ENCODE measurements at places on chromosomes 4 and X. TPM values are rescaled to one million over a fixed set of nuclear protein-coding genes. Genes with fewer than 3 reads are reported as not detected.
A peak's percentile ranks its signal among the peaks of the same experiment; 100 is the strongest.

DNA sequence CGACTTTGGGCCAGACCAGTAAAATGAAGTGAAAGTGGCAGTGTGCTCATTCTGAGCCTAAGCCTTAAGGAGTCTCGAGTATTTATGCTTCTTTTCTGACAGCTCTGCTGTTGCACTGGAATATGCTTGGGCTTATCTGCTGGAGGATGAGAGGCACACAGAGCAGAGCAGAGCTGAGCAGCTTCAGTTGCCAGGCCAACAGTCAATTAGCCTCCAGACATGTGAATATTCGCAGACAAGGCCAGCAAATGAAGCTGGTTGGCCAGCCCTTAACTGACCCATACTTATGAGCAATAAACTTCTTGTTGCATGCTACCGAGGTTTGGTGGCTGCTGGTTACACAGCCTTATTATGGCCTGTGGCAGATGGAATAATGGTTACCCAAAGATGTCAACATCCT, 203.0 kb upstream of the GEMIN8 start:
- DNase-seq: no peak

- no peak for DNase-seq
Observed at GRCh38 chr4:38056011-38056685, 96.0 kb downstream of the PTTG2 start.

GRCh38 chr4:89469516-89469915, 161.9 kb upstream of the GPRIN3 start:
- no peak for DNase-seq

GRCh38 chr4:159487284-159487747, 384.4 kb downstream of the RAPGEF2 start:
- no peak for DNase-seq

DNA sequence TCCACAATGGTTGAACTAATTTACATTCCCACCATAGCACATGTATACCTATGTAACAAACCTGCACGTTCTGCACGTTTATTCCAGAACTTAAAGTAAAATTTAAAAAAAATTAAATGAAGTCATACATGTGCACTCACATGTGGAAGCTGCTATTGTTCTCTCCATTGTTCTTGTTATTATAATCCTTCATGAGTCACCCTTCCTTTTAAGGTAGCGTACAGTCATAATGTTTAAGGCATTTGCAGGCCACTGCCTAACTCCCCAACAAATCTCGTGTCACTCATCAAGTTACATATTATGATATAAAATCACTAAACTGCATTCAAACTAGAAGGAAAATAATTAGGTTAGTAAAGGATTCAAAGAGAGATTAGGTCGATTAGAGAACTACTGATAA, 63.6 kb downstream of the SLC7A11 start:
- no peak for DNase-seq

- DNase-seq: peak; percentile 62
Observed at GRCh38 chr4:133151691-133152329, 2.7 kb downstream of the PCDH10 start.

- no peak for DNase-seq
Observed at GRCh38 chr4:34932591-34932990, 1311.7 kb downstream of the ARAP2 start.

DNA sequence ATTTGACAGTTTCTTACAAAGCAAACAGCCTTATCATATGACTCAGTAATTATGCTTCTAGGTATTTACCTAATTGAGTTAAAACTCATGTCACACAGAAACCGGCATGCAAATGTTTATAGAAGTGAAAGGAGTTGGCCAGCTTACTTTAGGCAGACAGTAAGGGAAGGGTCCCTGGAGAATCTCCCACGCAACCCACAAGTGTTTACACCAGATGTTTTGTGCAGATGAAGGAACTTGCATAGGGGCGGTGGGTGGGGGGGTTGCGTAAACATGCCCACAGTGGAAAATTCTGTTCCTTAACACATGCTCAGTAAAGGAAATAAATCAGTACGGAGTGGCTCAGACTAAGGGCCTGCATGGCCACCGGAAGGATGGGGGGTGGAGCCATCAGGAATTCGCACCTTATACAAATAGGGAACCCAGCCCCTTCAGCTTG, 330.5 kb upstream of the AADAT start:
- no peak for DNase-seq

DNA sequence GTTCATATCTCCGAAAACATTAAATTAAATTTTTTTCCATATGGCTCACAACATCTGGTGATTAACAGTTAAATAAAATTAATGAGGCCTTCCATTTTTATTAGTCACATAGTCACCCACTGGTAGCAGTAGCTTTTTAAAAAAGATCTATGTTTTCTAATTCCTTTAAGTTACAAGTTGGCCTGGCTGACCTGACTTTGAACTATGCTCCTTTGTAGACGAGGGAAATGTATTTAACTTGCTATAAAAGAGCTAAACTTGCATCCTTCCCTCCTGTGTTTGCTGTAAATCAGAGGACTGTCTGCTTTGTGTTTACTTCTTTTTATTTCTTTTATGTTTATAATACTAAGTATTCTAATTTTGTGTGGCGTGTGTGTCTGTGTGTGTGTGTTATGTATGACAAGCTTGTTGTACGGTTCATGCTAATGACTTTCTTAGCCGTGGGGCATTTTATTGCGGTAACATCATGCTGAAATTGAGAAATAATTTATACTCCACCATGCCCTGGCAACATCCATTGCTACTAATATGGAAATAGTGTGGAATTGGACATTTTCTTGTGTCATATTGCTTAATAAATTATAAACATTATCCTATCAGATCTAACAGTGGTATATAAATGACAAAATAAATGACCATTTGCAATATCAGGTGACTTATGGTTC, 241.7 kb downstream of the SNCA start:
- no peak for DNase-seq

DNA sequence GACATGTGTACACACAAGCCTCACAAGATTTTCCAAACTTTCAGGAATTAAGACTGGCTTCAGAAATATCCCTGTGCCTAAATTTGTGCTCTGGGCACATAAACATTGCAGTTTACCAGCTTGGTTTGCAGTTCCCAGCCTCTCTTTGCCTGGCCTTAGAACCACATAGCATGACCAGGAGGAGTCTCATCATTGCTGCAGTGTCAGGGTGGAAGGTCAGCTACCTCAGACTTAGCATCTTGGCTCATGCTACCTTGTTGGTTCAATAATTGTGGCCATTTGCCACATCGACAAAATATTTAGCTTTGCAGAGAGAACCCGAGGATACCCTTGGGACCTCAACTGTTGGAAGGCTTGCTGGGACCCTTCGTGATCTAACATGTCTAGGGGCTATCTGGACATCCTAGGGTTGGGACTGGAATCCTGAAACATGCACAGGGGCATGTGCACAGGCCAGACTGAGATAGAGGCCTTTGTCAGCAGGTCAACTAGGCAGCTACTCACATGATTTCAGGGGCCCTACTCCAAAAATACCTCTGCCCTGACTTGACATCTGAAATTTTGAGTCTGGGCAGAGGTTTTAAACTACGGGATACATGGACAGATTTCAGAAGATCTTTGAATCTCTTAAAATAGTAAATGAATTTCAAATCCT, 8.0 kb upstream of the SUPT20HL2 start:
- DNase-seq: no peak

- DNase-seq: no peak
Observed at GRCh38 chrX:70354716-70355115, 64.8 kb downstream of the KIF4A start.

DNA sequence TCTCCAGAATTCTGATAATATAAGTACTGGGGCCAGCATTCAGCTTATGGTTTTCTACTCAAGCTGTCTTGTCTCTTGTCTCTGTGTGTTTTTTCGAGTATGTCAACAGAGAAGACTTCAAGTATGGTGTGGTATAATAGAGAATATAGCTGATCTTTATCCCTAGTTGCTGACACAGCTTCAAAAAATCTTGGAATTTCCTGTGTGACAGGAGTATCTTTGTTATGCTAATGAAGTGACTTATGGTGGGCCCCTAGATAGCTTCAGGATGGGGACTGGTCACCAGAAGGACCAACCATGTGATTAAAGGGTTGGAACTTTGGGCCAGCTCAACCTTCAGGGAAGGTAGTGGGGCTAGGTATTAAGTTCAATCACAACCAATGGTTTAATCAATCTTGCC, 2.9 kb downstream of the GPRASP3 start:
- DNase-seq: no peak

DNA sequence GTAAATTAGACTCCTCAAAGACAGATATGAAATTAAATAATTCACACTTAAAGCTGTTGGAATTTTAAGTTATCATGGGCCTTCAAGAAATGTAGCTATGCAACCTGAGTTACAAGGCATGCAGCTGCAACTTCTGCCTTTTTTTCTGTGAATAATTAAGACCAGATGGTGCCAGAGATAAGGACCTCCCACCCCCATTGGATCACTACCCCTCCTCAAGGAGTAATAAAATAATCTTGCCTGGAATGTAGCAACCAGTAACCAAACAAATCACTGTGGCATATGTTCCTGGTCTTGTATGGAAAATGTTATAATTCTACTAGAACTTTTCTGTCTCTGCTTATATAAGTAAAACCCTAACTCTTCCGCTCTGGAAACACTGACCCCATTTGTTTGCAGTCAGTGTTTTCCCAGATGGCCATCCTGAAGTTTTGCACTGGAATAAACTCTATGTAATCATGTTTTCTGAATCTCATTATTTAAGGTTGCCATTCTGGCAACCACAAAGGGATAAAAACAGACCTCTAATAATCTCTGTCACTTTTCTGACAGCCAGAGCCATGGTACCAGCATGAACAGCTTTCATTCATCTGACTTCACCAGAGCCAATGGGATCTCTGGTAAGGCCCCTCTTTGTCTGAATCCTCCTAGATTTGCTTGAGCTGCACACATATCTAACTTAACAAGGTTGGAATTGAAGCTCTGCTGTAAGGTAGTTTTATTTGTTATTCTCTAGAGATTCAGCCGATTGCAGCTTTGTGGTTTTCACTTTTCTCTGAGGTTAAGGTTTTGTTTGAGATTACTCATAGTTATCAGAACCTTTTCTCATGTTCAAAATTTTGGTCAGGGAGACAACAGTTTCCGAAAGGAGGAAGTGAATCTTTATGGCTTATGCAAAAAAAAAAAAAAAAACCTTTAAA, 274.6 kb downstream of the NAF1 start:
- no peak for DNase-seq

- no peak for DNase-seq
Observed at GRCh38 chrX:152619897-152620296, 17.8 kb upstream of the GABRQ start.

DNA sequence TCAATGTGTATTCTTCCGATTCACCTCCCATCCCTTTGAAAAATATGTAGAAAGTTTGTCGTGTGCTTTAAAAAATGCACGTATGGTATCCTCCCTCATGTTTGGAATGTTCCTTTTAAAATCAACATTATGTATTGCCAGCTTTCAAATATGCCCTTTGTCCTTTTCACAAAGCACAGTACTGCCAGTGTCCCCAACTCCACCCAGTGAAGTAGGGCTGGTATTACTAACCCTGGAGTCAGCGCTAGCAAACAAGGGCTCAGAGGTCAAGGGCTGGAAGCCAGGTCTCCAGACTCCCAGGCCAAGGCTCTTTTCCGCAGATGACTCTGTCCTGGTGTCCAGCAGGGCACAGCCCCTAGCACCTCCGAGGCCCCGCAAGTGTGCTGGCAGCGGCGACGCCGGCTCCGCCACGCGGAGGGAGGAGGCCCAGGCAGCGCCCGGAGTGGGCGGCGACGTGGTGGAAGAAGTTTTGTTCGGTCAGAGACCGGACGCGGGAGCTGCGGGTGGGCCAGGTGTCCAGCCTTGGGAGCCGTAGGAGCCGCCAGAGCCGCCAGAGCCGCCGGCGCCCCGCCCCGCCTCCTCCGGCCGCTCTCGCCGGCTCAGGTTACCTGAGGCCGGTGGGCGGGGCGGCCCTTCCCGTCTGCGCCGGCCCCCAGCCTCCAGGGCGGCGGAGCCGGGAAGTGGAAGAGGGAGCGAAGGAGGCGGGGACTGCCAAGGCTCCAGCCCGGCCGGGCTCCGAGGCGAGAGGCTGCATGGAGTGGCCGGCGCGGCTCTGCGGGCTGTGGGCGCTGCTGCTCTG, at the start of gene IL13RA1:
TSS of gene IL13RA1 (plus strand) at position 720 of the 799 bp plus-strand sequence. CDS start at position 753, 33 bp downstream.
- peak; percentile 90 for DNase-seq

JCHAIN gene
- 1.6 TPM for total RNA-seq

SLC26A1 gene
- not detected for total RNA-seq

VCX gene
- total RNA-seq: not detected

PDGFC gene
- 35.7 TPM for total RNA-seq

HEPH gene
- total RNA-seq: 78.2 TPM

SEL1L3 gene
- total RNA-seq: 4.4 TPM

FABP2 gene
- total RNA-seq: not detected
